GM12864 (cell line): ENCODE measurements at places on chromosomes 6 and 20.

DNA sequence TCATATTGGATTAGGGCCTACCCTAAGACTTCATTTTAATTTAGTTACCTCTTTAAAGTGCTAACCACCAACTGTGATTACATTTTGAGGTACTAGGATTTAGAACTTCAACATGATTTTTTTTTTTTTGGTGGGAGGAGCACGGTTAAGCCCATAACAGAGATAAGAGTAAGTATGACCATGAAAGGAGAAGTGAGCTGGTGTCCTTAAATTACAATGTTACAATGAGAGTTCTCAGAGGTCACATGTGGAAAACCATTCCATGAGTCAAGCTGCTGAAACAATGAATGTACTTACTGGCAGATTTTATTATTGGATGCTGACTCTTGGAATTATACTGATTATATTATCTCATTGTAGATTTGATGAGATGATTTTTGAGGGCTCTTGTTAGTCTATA lies 779.3 kb upstream of the CITED2 start:
- no peak for DNase-seq

GRCh38 chr6:116309001-116309400 lies 29.3 kb upstream of the TSPYL1 start:
- DNase-seq: no peak

DNA sequence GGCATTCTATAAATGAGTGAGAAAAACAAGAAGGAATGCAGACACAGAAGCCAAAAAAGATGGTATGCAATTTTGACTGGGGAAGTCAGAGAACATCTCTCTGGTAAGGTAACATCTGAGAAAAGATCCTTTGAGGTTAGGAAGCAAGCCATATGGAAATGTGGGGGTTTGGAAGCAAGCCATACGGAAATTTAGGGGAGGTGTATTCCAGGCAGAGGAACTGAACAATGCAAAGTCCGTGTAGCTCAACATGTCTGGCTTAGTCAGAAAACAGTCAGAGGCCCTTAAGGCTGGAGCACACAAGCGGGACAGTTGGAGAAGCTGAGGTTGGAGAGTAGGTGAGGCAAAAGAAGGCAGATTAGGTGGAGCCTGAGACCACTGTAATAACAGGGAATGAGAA lies 35.3 kb downstream of the RALGAPA2 start:
- DNase-seq: no peak

- DNase-seq: no peak
Measured at GRCh38 chr6:24902782-24903181, 33.0 kb downstream of the RIPOR2 start.

GRCh38 chr6:52537001-52537753 lies 39.7 kb downstream of the TRAM2 start:
- peak; percentile 78 for DNase-seq

GRCh38 chr6:37699887-37700619 lies 2.4 kb upstream of the MDGA1 start:
- DNase-seq: no peak

DNA sequence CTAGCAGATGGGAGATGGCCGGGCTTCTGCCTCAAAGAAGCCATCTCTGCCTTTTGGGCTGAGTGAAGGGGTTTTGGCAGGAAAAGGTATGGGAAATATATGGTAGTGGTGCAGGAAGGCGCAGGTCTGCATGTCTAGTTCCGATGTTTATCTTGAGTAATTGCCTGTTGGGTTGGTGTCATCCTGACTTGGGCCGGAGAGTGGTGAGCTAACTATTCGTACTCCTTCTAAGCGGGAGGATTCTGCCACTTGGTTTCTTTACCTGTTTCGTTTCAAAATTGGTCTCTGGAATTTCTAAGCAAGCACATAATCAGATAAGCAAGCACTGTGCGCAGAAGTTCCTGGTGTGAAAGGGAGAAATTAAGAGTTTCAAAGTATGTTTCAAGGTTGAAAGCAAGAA lies 229.6 kb downstream of the SAMD5 start:
- no peak for DNase-seq

DNA sequence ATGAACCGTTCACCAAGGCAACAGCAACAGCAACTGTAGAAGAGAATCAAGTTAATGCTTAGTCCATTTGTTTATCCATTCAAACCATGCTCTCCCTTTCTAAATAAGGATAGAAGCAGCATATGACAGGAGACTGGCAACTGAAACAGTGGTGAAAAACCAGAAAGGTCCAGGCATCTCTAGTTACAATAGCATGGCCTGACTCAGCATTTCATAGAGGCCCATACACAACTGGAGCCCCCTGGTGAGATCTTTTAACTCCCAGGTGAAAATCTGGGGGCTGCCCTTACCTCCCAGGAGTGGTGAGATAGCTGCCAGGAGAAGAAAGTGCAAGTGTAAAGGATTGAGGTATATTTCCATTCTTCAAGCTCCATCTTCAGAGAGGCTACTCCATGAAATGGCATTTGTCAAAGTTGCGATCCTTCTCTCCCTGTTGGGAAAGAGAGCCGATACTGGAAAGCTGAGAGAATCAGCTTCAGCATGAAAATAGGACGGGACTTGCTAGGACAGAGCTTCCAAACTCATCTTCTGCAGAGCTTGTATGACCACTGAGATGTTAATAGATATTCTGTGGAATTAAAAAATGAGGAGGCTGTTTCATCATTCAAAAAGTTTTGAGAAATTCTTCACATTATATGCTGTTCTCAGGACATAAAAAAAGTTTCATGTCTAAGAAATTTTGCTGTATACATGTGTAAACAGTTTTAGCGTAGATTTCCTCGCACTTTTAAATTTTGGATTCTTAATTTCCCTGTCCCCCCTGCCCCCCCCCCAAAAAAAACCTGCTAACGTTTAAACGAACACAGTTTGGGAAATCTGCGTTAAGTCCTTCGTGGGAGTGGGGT lies 10.9 kb upstream of the SLC2A12 start:
- no peak for DNase-seq

DNA sequence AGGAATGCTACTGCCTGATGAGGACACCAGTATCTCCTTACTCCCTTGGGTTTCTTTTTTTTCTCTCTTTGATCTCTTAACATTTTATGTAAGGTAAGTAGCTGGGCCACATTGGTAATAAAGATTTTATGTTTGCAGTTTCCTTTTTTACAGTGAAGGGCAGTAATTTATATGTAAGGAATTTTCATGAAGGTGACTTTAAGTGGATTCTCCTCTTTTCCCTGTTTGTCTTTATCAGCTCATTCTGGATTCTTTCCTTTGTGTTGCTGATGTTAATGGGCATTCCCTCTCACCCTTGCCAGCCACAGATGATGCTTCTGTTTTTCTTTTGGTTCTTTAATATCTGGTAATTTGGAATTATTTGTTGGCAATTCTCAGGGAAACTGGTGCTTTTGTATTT lies 34.7 kb downstream of the AFDN start:
- no peak for DNase-seq

- no peak for DNase-seq
Measured at GRCh38 chr6:116349216-116349615, 21.5 kb upstream of the DSE start.

GRCh38 chr20:47353239-47353691 lies 3.2 kb downstream of the ZMYND8 start:
- no peak for DNase-seq

- no peak for DNase-seq
Measured at GRCh38 chr20:47677635-47678453, 107.4 kb downstream of the SULF2 start.

GRCh38 chr20:59055302-59055701 lies 12.7 kb upstream of the PRELID3B start:
- DNase-seq: no peak

GRCh38 chr6:124066946-124067552 lies 263.4 kb downstream of the NKAIN2 start:
- DNase-seq: no peak

DNA sequence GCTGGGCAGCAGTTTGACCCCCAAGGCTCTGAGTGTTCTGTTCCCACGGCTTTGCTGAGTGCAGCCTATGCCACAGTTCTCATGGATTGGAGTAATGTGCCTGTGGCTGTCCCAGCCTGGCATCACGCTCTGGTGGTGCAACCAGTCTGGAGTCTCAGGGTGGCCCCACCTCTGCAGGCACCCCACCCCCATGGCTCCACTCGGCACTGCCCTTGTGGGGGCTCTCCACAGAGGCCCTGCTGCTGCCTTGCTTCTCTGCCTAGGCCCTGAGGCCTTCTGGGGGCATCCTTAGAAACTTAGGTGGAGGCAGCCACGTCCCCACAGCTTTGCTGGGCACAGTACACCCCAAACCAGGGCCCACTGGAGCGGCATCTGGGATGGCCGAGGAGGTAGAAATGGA lies 25.4 kb upstream of the B4GALT5 start:
- no peak for DNase-seq

GRCh38 chr20:12597551-12597950 lies 411.2 kb upstream of the SPTLC3 start:
- DNase-seq: no peak

DNA sequence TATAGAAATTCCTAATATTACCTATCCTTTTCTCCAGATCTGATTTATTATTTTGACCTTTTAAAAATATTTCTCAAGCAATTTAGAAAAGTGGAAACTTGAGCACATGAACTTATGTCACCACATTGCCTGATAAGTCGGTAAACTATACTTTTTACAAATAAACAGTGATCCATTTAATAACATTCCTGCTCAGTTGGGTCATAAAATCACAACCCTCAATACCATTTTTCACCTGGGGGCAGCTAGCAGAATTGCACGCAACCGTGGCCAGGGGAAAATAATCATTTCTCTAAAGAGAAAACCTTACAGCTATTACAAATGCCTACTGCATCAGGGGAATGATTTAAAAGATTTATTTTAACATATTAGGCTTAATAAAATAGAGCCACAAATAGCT lies 614.5 kb downstream of the PHF3 start:
- DNase-seq: no peak

DNA sequence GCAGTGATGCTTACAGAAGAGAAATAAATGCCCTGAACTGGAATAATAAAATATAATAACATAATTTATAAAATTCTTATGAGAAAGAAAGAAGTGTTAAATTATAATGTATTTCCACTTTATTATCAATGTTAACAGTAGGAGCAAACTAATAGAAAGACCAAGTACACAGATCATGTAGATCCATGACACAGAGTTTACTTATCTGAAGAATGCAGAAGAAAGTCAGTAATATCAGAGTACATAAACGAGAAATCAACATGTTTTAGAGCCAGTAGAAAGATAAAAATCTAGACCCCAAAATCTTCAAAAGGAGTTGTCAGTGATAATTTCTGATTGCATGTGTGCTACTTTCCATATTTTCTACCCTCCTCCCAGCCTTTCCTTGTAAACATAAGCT lies 334.8 kb upstream of the MANEA start:
- DNase-seq: no peak

DNA sequence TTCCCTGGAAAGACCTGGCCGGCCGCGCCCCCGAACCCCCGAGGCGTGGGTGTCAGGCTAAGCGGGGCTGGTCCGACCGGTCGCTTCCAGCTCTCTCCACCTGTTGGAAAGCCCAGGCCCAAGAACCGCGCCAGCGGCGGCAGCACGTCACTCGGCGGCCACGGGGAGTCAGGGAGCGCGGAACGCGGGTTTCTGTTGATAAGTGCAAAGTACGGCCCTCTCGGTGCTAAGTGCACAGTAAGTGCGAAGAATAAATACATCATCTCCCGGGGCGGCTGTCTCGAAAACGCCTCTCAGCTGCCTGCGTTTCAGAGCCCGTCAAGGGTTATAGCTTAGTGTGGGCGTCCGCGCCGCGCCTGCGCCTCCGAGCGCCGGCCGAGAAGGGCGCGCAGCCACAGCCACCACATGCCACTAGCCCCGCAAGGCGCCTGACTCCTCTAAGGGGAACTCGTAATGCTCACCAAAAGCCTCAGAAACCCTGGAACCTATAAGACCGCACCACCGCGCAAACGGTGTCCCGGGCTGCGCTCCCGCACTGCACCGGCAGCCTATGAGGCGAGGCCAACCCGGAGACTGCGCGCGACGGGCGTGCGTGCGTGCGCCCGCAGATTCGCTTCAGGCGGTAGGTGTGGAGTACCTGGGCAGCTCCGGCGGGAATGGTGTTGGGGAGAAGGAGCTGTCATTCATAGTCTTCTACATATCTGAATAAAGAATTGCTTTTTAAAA lies 9.2 kb upstream of the TBX18 start:
- no peak for DNase-seq

- DNase-seq: no peak
Measured at GRCh38 chr20:20731000-20731944, 18.8 kb upstream of the RALGAPA2 start.

DNA sequence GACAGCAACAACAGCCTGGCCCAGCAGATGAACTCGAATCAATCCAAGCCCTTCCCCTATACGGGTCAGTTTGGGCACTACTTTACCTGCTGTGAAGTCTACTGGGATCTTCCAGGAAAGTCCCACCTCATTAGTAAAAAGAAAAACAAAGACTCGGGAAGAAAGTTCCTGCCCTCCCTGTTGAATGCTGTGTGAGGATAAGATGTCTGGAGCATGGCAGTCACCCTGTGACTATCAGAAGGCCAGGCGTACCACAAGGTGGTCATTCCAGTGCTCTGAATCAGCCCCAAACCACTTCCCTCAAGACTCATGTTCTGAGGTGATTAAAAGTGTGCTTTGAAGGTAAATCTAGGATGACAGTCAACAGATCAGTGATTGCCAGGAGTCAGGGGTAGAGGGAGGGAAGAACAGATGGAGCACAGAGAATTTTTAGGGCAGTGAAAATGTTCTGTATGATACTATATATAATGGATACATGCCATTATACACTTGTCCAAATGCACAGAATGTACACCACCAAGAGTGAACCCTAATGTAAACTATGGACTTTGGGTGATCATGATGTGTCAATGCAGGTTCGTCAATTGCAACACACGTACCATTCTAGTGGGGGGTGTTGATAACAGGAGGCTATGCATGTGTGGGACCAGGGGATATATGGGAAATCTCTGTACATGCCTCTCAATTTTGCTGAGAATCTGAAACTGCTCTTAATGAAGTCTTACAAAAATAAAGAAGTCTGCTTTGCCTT lies 14.7 kb downstream of the FKBP1A start:
- no peak for DNase-seq

GRCh38 chr6:43871284-43871683 lies 101.3 kb downstream of the VEGFA start:
- DNase-seq: no peak

GRCh38 chr6:154914288-154914687 lies 80.8 kb upstream of the TIAM2 start:
- no peak for DNase-seq

DNA sequence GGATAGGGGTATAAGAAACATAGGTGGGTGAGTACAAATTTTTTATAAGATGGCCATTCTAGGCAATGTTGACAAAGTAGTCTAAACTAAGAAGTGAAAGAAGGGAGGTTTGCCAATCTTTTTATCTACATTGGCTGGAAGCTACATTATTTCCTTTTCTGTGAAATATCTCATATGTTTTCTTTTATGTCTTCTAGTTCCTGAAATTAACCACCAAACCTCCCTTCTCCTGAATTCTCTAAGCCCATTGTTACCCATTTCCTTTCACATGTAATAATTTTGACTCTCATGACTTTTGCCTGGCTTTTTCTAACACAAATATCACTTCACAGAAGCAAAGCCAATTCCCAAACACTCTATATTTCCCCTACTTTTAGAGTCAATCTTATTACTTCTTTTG lies 496.2 kb upstream of the JAG1 start:
- DNase-seq: no peak

DNA sequence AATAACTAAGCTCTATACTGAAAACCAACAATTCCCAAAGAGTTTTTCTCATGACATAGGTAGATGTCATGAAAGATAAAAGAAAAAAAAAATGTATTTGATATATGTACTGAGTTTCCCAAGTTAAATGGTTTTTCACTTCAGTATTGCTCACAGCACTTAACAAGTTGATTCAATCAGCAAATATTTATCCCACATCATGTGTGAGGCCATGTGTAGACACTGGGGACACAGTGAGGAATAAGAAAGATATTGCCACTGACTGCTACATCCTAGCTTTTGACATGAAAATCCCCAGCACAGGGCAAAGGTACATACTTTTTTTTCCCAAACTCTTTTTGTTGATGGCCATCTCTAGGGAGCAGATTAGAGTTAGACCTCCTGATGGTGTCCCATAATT lies 25.3 kb downstream of the SPTLC3 start:
- DNase-seq: no peak
